ENCODE measurements at places on chromosomes 16 and 17.

- DNase-seq = no peak
These were observed 185.8 kb downstream of the HS3ST3A1 start for GRCh38 chr17:13415871-13416416.

- no peak for DNase-seq
These were observed 572 bp downstream of the FAM171A2 start for GRCh38 chr17:44362949-44363612.

DNA sequence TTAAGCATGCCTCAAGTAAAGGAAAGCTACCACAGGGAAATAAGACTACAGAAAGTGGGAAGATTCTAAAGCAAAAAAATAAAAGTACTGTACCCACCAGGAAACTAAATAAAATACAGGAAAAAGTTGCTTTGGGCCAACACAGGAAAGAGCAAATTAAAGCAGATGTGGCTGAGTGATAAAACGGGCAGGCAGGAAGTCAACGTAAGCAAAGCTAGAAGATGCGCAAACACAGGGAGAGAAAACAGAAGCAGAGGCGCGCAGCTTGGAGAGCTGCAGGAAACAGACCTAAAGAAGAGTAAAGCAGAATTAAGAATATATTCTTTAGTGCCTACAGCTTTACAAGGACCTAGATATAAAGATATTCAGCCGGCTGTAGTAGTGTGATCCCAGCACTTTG is 21.7 kb downstream of the USP36 start:
- no peak for DNase-seq

DNA sequence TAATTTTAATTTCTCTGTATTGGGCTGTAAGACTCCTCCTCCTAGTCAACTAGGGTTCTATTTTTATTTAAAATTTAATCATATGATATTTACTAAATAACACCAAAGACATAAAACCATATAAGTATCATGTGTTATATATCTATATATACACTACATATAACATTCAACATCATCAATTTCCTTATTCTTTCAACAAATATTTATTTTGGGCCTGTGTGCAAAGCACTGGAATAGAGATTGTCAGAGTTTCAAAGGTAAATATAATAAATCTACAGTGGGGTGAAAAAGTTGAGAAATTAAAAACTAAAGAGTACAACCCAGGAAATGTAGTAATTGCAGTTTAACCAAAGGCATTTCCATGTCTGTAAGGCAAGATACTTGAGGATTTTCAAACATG is 364.0 kb downstream of the CA10 start:
- no peak for DNase-seq

- no peak for DNase-seq
These were observed 25.3 kb upstream of the ZNF469 start for GRCh38 chr16:88357317-88358022.

GRCh38 chr16:60815865-60816264 is 1220.4 kb downstream of the CDH8 start:
- no peak for DNase-seq

- no peak for DNase-seq
These were observed 18.6 kb downstream of the FOXN1 start for GRCh38 chr17:28524476-28525424.

GRCh38 chr16:76940251-76940650 is 250.7 kb upstream of the MON1B start:
- no peak for DNase-seq

GRCh38 chr17:2481760-2482159 is 29.9 kb downstream of the METTL16 start:
- no peak for DNase-seq

- DNase-seq = no peak
These were observed 51.5 kb upstream of the NLK start for GRCh38 chr17:27990979-27991378.

DNA sequence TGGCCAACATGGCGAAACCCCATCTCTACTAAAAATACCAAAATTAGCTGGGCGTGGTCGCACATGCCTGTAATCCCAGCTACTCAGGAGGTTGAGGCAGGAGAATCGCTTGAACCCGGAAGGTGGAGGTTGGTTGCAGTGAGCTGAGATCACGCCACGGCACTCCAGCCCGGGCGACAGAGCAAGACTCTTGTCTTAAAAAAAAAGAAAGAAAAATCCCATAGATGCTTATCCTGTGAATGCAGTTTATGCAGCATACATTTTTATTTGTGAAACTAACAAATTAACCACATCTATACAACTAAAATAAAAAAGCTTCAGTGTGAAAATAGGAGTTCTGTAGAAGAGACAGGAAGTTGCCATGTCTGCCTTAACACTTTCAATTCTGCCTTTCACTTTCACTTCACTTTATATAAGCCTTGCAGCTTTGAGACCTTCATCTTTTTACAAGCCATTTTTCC is 7.1 kb downstream of the IGSF6 start:
- no peak for DNase-seq

GRCh38 chr17:83064021-83064731 is 15.2 kb upstream of the METRNL start:
- DNase-seq = no peak

GRCh38 chr17:63696381-63696961 is 3.5 kb downstream of the LIMD2 start:
- DNase-seq = no peak

GRCh38 chr16:47664653-47665325 is 203.7 kb downstream of the PHKB start:
- no peak for DNase-seq

- no peak for DNase-seq
These were observed 124.2 kb downstream of the CDK5R1 start for GRCh38 chr17:32610943-32611342.

DNA sequence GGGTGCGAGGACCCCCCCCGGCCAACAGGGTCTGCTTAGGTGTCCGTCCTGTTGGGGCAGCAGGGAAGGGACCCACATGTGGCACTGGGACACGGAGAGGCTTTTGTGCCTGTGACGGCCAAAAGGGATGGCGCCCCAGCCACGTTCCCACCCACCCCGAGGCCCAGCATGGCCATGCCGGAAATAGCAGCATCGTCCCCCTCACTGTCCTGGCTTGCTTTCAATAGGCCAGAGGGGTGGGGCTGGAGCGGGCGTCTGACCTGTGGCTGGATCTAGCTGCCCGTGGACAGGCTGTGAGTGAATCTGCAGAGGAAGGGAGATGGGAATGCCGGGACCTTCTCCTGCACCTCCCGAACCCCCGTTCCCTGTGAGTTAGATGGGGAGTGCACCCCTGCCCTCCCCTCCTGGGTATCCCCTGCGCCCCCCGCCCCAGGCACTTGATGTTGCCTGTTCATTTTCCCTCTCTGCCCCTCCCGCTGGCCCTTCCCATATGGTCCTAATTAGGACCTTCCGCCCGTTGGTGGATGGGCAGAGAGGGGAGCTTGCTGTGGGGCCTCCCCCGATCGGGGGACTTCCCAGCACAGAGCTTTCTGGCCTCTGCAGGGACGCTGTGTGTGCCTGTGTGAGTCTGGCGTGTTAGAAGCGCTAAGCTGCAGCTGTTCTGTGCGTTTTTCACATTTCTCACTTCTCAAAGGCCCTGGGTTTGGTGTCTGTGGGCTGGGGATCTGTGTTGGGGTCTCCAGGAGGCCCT is 292.8 kb downstream of the SEC14L1 start:
- DNase-seq = no peak

DNA sequence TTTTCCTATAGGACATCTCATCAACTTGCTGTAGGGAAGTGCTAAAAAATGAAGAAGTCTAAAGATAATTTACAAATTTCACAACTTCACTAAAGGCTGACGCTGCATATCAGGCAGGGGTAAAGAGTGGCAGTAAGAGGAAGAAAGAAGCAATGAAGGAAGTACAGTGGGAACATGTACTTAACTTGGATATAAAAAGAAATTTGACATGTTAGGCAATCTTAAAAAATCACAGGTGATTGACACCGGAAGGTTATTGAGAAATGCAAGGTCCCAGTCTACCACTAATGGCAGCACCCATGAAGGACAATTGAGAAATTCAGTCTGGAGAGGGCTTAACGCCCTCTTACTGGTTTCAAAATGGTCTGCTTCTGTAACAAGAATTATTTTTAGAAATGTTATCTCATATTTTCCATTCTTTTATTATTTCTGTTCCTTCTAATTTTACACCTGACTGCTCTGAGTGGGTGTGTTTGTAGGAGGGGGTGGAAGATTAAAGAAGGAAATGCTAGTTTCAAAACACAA is 358.1 kb downstream of the KCNJ2 start:
- DNase-seq = no peak

- DNase-seq = no peak
These were observed 85.8 kb downstream of the MRC2 start for GRCh38 chr17:62713086-62713881.

GRCh38 chr17:18270046-18270931 is 9.8 kb downstream of the MIEF2 start:
- no peak for DNase-seq

DNA sequence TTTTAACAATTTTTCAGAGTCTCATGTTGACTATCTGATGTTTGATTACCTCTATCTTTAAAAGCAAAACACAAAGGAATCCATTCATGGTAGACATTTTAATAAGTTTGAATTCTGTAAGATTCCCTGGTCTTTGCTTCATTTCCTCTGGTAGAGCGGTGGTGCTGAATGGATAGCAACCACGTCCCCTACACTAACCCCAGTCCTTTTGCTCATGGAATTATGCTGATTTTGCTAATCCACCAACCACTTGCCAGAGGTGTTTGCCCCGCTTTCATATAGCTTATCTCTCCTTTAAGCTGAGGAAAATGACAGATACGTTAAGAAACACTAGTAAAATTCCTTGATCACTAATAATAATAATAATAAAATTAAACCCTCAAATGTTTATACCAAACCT is 9.5 kb downstream of the KCNJ16 start:
- no peak for DNase-seq

DNA sequence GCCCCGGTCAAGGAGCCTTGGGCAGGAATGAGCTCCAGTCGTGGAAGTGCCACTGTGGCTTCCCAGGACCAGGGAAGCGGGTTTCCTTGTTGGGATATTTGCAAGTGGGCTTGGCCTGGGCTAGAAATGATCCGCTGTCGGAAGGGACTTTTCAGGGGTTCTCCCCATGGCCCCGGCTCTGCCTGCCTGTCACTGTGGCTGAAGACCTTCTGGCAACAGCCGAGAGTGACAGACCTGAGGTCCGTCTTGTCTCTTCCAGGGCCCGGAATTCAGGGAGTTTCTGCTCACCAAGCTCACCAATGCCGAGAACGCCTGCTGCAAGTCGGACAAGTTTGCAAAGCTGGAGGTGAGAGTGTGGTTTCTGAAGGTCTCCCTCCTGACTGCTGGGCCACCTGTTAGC is 57.7 kb downstream of the OR1D5 start:
- DNase-seq = no peak

- DNase-seq = no peak
These were observed 250.1 kb upstream of the PSMD7 start for GRCh38 chr16:74046524-74046923.

DNA sequence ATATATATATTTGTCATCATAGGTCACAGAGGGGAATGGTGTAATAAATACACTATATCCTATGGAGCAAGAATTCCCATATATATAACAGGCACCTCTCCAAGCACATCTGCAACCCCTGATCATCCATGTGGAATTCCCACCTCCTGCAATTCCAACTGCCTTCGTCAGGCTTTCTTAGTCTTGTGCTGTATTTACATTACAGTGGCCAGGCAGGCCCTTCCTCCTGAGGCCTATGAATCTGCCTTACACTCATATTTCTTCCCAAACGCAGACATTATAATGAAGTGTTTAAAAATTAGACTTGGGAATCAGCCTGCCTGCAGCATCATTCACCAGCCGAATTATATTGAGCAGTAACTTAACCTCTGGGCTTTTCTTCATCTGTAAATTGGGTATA is 19.3 kb upstream of the DNAH9 start:
- DNase-seq = no peak

- DNase-seq = no peak
These were observed 45.8 kb downstream of the ESRP2 start for GRCh38 chr16:68190081-68190480.

DNA sequence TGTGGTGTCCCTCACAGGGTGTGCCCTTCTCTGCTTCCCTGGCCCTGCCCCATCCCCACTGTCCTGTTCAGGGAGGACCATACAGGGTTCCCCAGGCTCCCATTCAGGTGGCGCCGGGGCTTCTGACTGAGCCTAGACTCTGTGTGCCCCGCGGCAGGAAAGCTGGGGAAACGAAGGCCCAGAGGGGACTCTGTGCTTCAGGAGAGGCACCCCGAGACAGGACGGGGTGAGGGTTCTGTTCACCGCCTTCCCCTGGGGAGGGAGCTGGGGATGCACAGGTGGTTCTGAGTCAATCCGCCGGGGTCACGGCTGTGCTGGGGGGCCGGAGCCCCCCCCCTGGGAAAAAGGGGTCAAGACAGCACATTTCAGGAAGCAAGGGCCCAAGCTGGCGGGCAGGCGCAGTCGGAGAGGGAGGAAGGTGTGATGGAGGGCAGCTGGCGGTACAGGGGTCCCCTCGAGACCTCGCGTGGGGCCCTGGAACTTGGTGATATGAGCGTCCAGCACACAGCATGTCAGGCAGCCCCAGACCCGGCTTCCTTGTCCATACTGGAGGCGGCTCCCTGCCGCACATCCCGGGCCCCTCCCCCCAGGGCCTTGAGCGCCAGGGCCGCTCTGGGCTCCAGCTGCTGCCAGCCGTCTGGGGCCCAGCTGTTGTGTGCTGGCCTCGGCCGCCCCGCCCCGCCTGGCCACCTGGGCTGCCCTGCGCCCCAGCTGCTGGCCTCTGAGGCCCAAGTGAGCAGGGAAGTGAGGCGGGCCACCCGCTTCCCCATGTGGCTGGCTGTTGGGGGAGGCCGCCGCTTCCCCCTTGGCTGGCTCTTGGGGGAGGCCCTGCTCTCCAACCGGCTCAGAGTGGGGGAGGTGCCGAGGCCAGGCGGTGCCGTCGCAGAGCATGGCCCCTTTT is 5.6 kb upstream of the NOTUM start:
- DNase-seq = no peak

GRCh38 chr17:35161281-35161761 is 13.7 kb downstream of the UNC45B start:
- no peak for DNase-seq

- no peak for DNase-seq
These were observed 4.9 kb upstream of the ANKRD40CL start for GRCh38 chr17:50771991-50772785.

Measured in stimulated activated CD8-positive, alpha-beta memory T cell treated with anti-CD3 and anti-CD28 coated beads, Interleukin-12 subunit alpha, Interleukin-12 subunit beta, amount 100 ng/mL, for 4 hours (primary cell).